ENCODE measurements at places on chromosomes 4 and X.

- no peak for DNase-seq
Measured at GRCh38 chrX:47169273-47169672, 24.3 kb downstream of the RBM10 start.

DNA sequence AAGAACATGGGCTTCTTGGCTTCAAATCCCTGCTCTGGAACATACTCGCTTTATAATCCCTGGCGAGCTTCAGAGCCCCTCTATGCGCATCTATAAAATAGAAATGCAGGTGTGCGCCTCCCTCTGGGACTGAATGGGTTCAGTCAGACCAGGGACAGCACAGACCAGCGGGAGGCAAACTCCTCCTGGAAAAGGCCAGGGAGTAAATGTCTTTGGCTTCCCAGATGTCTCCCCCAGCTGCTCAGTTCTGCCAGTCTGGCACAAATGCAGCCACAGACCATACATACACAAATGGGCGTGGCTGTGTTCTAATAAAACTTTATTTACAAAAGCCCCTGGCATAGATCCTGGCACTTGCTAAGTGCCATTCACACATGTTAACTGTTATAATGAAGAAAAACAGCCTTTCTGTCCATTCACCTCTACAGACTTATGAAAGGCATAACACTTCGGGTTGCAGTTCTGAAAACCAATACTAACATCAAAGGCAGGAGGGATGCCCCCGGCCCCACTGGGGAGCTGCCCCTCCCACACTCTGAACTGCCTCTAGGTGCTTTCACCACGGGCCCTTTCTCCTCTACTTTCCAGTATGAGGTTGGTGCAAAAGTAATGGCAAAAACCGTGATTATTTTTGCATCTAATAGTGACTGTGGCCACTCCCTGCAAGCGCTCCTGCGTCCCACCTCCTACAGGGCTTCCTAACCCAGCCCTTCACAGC is 4.6 kb downstream of the JAKMIP1 start:
- DNase-seq: no peak

DNA sequence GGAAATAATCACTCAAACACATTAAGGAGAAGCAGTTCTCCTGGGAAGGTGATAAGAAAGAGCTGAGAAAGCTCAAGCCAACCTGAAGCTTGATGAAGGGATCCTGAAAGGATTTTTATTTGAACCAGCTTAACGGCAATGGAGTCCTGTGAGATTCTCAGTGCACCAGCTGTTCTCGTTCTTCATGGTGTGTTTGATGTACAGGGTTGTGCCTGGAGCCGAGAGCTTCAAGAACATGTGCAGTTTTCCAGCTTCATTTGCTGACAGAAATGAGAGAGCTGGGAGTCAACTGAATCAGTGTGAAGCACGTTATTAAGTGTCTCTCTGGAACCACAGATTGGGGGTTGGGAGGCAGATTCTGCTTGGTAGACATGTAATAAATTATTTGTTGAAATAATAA is 115.7 kb downstream of the ANKRD50 start:
- no peak for DNase-seq

GRCh38 chr4:145719752-145720624 is 40.0 kb downstream of the C4orf51 start:
- no peak for DNase-seq

DNA sequence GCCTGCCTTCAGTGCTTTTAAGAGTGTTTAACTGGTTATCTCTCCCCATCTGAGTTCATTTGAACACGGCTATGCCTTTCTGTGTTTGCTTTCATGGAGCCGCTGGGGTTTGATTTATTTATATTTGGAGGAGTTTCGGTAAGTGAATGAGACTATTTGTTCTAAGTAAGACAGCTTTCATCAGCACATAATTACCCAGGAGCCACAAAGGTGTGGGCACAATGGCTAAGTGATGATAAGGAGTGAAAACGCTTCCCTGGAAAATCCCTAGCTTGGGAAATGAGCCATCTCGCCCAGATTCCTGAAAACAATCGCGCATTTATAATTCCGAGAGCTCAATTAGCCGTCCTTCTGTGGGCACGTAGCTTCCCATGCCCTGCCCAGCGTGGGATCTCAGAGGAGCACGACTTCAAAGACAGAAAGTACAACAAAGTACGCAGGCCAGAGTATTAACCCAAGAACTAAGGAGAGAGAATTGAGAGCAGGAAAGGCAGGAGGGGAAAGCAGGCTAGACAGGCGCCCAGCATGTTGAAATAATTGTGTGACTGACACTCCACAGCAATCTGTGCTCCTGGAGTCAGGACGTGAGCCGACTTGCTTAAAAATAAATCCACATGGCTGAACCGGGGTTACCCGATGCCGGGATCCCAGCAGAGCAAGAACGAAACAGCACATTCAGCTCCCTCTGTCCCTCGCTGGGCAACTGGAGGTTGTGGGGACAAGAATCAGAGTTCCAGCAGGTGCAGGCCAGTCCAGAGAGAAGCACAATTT is 99.0 kb downstream of the DHRSX start:
- no peak for DNase-seq

DNA sequence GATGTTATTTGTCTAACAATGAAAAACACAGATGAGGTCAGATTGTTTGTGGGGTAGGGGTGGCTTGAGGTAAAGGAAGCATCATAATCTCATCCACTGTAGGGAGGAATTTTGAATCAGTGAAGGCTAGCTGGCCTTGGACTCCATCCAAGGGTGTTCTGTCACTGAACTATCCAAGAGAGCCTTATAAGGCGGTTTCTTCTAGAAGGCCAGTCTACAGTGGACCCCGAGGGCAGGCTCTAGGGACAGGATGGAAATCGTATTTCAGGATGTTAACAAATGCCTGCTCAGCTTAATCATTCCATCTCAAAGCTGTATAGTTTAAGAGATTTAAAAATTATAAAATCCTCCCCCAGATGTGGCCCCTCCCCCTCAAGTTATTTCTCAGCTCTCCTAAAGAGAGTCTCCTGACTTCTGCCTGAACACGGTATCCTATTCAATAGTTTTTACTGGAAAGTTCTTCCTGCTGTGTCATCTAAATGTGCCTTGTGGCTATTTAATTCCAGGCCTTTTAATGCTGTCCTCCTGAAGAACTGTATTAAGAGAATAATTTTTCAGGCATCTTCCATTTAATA is 8.0 kb downstream of the IGFBP7 start:
- no peak for DNase-seq

- DNase-seq: no peak
Measured at GRCh38 chr4:168632301-168632725, 135.5 kb downstream of the PALLD start.

- no peak for DNase-seq
Measured at GRCh38 chr4:177519481-177520260, 77.4 kb upstream of the AGA start.

GRCh38 chrX:112642349-112642748 is 37.4 kb downstream of the LHFPL1 start:
- no peak for DNase-seq

DNA sequence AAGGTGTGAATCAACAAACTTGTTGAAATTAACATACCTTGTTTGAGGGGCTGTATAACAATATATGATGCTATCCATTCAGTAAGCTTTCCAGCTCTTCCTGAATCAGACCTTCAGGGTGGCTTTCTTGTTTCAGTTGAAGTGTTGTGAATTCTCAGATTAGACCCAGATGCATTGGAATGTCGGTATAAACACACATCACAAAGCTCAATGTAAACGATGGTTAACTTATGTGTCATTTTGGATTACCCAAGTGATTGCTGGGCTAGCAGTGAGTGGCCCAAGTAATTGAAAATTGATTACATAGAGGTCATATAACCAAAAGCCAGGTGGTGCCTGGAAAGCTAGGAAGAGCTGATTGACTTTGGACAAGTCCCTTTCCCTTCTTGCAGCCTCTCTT is 115.0 kb downstream of the SHROOM4 start:
- DNase-seq: no peak

GRCh38 chr4:31613946-31614623 is 893.9 kb downstream of the PCDH7 start:
- DNase-seq: no peak

- DNase-seq: no peak
Measured at GRCh38 chr4:42672359-42673081, 15.6 kb upstream of the ATP8A1 start.

DNA sequence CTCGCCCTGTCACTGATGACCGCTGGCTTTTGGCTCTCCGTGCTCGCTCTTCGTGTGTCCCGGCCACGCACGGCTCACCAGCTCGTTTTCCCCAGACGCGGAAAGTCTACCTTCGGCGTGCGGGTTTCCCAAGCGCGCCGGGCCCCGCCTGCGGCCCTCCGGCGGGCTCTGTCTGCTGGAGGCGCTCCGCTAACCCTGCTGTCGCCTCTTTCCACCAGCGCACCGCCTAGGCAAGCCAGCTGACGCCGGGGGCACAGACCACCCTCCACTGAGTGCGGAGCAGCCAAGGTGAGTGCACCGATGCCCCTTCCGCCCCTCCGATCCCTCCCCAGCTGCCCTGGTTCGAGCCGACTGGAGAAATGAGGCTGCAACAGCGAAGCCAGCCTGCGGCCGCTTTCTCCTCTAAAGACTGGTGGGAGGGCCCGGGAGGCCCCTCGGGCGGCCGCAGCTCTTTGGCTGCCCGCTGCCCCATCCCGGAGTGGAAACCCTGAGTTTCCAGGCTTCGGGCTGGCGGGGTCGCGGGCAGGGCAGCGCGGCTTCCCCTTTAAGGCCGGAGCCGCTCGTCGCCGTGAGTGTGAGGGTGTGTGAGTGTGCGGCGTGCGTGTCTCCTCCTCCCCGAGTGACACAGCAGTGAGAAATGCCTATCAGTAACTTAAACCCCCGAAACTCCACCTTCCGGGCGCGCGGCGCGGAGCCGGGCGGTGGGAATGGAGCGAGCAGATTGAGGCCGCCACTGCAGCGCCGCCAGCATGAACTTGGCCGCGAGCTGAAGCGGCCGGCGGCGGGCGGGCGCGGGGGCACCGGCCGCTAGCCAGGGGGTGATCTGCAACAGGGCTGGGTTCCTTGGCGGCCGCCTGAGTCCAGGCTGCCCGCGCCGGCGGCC is at the start of gene MAMLD1:
TSS of gene MAMLD1 (plus strand) at position 719 of the 883 bp plus-strand sequence. CDS start 82,200 bp downstream, outside the sequence.
- peak; percentile 43 for DNase-seq

DNA sequence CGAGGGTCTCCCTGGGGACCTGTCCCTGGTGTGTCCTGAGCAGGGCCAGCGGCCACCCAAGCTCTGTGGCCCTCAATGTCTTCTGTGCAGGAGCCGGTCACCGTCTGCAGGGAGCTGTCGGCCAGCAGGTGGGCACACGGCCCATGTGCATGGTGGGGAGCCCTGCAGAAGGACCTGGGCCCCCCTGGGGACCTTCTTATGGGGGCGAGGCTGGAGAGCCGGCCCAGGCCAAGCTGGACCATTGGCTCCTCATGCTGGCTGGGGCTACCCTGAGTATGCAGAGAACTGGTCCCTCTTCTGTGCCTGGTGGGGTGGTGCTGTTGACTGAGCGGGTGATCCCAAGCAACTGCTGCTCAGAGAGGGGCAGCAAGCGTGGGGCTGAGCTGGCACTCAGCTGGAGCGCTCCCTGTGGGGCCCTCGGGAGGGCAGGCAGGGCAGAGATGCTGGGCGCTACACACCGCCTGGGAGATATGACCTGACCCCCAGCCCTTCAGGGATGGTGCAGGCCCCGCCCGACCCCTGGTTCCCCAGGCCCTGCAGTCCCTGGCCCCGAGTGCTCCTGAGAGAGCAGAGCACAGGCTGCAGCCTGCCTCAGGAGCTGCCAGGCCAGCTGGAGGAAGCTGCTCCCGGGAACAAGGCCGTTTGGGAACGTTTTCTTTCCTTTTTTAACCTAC is 14.8 kb downstream of the NAT8L start:
- no peak for DNase-seq

- DNase-seq: peak; percentile 49
Measured at GRCh38 chr4:3044870-3045819, 29.2 kb downstream of the HTT-AS start.

DNA sequence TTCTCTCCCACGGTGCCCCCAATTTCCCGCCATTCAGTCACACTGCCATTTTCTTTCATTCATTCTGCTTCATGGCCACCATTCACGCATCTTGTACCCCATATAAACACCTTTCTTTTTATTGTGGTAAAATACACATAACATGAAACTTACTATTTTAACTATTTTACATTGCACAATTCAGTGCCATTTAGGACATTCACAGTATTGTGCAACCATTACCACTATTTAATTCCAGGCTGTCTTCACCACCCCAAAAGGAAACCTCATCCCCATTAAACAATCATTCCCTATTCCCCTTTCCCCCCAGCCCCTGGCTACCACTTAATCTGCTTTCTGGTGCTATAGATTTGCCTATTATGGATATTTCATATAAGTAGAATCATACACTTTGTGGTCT is 15.9 kb downstream of the SPACA5 start:
- no peak for DNase-seq

- no peak for DNase-seq
Measured at GRCh38 chrX:3771766-3772165, 58.3 kb upstream of the PRKX start.

GRCh38 chr4:65880594-65880993 is 210.3 kb upstream of the EPHA5 start:
- no peak for DNase-seq

DNA sequence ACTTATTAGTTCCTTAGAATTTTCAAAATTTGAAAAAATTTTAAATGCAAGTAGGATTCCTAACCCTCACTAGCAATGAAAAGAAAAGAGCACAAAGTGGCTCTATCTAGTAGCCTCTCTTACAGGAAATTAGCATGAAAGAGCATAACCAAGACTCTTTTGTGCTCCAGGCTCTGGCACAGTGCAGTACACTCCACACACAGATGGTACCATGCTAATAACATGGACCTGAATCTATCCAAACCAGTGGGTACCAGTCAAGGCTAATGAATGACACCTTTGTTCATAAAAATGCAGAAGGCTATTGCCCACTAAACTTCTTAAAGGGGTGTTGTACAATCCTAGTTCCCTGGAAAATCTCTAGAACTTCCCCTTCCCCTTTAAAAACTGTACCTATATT is 119.0 kb downstream of the MANBA start:
- no peak for DNase-seq

DNA sequence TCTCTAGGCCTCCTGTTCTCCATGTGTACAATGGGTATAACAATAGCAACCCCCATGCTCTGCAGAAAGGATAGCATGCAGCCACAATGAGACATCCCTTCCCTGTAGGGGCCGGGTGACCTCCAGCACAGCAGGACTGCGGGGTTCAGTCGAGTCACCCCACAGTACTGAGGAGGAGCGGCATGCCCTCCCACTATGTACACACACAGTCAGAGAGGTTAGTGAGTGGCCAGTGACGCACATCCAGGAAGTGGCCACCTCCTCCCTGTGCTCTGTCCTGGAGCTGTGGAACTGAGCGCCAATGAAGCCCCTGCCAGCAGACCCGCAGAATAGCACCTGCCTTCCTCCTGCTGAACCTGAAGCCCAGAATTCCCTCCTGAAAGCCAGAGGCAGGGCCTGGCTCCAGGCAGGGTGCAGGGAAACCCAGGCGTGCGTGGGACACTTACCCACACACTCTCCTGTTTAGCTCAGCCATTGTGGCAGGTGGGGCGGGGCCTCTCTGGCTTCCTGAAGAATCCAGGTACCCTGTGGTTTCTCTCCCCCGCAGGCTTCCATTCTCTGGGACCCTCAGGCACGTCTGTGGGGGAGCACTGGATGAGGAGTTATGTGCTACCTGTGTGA is 50.0 kb downstream of the WFS1 start:
- no peak for DNase-seq

DNA sequence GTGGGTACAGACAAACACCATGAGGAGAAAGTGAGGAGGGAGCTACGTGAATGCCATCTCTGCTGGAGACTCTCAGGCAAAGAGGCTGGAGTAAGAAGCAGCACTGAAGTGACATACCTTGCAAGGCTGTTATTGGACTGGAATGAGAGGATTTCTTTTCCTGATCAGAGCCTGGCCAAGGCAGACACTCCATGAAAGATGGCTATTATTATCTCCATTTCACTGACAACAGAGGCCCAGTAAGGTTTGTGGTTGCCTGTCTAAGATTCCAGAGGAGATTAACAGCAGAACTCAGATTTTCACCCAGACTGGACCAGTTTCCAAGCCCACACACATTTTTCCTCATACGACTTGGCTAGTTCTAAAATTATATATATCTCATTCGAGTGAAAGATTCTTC is 162.0 kb upstream of the EOLA2 start:
- no peak for DNase-seq
